ENCODE measurements at places on chromosomes 1 and 21. TPM values are rescaled to one million over a fixed set of nuclear protein-coding genes. Genes with fewer than 3 reads are reported as not detected.

GRCh38 chr1:55707196-55707595 is 492.0 kb upstream of the USP24 start:
- DNase-seq = no peak

DNA sequence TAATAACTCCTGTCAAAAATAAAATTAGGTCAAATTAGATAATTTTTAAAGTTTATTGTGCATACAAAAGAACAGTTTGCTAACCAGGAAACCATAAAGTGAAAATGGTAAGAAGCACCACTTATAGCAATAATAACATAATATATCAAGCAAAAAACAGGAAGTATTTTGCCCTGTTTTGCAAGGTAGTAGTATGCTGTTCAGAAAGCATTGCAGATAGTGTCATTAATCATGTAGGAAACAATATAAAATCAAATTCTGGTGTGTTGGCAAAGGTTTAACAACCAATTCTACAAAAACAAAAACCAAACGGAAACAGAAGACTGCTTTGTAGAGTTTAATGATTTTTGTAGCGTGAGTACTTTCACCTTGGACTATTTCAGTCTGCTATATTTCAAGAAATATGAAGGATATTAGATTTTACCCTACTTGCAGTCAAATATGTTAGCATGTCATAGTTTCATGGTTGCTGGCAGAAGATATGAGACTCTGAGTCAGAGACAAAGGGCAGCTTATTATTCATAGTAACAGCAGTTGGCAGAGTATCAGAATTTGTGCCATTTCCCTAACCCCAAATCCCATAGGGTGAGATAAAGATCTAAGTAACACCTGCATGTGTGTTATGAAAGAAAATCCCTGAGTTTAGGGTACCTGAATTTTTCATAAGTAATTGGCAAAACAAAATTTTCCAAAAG is 729.0 kb upstream of the BRINP3 start:
- no peak for DNase-seq

Gene PTGER3
- total RNA-seq = not detected

Gene FCRL2
- not detected for total RNA-seq

- DNase-seq = no peak
Observed at GRCh38 chr1:66332548-66332901, 201.4 kb upstream of the SGIP1 start.

GRCh38 chr1:228338521-228339051 is 68.0 kb downstream of the TRIM11 start:
- DNase-seq = peak; percentile 3

Gene PARS2
- total RNA-seq = 3.1 TPM

DNA sequence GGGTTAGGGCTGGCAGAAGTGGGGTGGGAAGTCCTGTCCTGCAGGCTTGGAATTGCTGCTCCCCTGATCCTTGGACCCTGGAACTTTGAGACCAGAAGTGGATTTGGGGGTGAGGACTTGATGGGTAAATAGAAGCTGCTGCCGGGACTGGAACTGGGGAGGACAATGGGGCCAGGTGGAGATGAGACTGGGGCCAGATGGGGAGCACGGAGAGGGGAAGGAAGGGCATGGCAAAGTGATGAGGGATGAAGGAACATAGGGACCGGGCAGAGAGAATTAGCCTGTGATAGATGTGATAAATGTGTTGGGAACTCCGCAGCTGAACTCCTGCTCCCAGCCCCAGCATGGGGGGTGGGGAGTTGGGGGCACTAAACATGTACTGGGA is 637 bp downstream of the NHLH1 start:
- no peak for DNase-seq

DNA sequence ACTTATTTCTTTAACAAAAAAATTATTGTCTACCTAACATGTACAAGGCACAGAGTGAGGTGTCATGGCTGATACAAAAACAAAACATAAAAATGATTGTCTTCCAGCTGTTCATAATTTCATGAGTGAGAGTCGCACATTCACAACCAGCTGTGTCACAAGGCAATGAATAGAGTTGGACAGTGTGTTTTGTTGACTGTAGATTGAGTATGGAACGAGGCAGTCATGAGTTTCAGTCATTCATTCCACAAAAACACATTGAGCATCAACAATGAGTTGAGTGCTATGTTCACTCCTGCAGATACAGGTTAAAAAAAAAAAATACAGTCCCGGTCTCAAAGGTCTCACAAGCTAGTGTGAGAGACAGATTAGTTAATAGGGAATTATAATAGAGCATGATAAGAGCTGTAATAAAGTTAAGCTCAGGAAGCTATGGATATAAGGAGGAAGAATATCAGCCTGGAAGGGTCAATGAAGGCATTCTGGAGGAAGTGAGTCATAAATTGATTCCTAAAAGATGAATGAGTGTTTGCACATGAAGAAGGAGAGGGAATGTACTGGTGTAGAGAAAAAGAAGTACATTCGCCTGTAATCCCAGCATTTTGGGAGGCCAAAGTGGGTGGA is 47.8 kb upstream of the ARHGAP29 start:
- DNase-seq = no peak

GRCh38 chr1:201427963-201428362 is 6.4 kb upstream of the TNNI1 start:
- no peak for DNase-seq

DNA sequence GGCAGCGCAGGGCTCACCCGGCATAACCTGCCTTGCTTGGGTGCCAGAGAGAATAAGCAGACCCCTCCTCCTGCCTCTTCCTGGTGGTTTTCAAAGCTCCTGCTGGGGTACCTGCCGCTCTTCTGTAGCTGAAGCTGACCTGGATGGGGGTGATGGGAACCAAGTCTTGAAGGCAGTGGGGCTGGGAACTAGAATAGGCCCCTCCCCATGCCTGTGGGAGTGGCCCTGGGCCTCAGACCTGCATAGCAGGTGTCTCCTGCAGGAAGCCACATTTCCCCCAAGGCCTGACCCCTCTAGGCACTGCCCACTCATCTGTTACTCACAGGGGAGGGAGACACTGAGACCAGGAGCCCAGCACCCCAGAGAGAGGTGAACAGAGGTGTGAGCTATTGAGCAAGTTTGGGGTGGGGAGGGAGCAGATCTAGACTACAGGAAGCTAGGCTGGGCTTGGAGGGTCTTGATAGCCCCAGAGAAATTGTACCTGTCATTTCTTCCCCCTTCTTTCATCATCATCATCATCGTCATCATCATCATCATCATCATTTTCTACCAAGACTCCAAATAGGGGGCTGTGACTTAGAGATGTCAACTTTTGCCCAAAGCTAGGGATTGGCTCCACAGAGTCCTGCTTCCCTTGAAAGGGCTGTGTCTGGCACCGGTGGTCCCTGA is 10.1 kb downstream of the PADI1 start:
- no peak for DNase-seq

Gene ATP5PB
- total RNA-seq = 324 TPM

GRCh38 chr21:38669186-38669585 is 136.5 kb upstream of the ETS2 start:
- DNase-seq = peak; percentile 22

Gene SPRR2G
- total RNA-seq = not detected

DNA sequence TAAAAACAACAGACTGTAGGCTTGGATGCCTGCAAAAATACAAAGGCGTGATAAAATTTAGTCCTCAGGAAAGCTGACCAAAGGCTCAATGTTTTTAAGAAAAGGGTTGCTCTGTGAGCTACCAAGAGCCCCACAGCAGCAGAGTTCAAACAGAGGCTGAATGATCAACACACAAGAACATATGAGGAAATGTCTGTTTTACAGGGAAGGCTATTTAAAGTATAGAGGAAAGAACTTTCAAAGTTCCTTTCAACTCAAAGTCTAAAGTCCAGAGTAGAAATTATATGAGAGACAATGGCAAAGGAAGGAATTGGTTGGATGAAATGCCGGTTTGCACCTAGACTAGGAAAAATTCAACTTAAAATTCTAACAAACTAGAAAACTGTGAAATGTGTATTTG is 8.6 kb downstream of the CLSTN1 start:
- no peak for DNase-seq

Gene THEM5
- not detected for total RNA-seq

Gene BARHL2
- not detected for total RNA-seq

DNA sequence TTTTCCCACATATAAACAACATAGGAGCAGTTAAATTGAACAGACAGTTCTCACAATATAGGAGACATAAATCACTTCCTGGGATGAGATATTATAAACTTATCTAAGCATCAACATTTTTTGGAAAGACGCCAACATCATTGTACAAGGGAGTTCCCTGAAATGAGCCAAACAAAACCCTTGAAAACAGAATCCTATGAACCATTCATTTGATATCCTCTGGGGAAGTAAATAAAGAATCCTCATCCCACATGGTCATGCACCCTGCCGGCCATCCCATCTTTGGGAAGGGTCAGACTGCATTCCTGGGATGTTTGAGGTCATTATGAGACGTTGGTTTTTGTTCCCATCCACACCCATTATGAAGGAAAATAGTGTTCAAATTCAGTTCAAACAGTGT is 111.8 kb upstream of the USP25 start:
- DNase-seq = no peak

Gene C1orf141
- total RNA-seq = not detected

- no peak for DNase-seq
Observed at GRCh38 chr1:227885648-227886502, 61.9 kb downstream of the WNT9A start.

GRCh38 chr1:230186874-230187273 is 119.8 kb downstream of the GALNT2 start:
- DNase-seq = peak; percentile 12

DNA sequence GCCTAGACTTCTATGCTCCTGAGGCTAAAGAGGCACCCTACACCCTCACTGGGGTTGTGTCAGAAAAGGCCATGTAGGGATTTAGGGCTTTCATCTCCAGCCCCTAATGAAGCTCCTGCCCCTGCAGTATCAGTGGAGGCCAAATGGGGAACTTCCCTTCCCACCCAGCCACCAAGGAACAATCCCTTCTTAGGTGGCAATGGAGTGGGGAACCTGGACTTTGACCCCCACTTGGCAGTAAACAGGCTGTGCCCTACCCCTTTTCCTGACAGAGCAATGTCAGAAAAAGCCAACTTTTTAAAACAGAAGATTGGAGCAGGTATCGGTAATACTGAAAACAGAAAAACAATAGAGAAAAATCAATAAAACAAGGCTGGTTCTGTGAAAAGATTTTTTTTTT is 35.5 kb upstream of the SLC19A2 start:
- no peak for DNase-seq

- no peak for DNase-seq
Observed at GRCh38 chr1:5949085-5949760, 43.0 kb downstream of the NPHP4 start.

DNA sequence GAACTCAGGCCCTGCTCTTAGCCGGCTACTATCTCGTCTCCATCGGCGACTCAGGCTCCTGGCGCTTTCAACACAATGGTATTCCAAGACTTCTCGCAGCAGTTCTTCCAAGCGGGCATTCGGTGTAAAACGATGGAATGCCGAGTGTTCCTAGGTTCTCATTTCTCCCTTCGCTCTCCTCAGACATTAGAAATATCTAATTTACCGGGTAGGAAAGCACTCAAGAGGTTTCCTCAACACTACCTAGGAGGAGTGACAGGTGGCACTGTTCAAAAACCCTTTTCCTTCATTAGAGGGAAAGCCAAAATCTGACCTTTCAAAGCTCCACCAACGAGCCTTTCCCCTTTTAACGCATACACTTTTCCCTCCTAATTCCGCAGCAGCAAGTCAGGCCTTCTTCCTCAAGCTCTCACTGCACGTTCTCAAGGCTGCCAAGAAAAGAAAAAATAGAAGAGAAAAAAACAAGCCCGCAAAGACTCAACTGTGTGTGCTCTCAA is 601 bp downstream of the UBE2G2 start:
- DNase-seq = peak; percentile 40

DNA sequence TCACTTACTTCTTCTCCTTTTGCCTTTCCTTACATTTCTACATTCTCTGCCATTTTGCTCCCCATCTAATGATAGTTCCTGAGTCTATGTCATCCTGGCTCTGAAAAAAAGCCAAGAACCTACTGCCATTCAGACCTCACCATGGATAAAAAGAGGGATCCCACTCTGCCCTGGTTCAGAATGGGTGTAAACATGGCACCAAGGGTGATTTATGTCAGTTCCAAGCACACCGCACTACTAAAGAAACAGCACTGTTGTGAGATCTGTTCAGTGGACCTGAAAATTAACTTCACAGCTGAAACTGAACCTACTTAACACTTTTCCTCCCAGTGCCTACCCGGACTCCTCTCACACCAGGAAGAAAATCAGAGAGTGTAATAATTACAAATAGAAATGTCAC is 72.3 kb upstream of the NTPCR start:
- no peak for DNase-seq

GRCh38 chr1:118504221-118504644 is 319.2 kb upstream of the SPAG17 start:
- no peak for DNase-seq

DNA sequence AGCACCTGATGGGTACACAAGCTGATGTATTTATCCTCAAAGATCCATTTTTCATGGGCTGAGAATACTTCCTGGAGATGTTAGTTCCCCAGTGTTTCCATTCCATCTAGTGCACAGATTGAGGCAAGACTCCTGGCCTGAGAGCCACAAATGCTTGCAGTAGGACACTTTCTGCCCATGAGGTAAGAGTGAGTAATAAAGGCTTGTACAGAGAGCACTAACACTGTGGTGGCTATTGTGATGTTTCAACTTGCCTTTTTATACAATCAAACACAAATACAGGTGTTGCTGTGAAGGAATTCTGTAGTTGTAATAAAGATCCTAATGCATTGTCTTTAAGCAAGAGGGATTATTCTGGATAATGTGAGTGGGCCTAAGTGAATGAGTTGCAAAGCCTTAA is 186.1 kb upstream of the ADAMTS5 start:
- no peak for DNase-seq

Gene TXLNA
- 84.3 TPM for total RNA-seq

- DNase-seq = peak; percentile 87
Observed at GRCh38 chr1:226001963-226002666, 3.0 kb upstream of the SDE2 start.

Gene NBPF4
- not detected for total RNA-seq

GRCh38 chr1:1937061-1937460 is 18.0 kb upstream of the TMEM52 start:
- no peak for DNase-seq

DNA sequence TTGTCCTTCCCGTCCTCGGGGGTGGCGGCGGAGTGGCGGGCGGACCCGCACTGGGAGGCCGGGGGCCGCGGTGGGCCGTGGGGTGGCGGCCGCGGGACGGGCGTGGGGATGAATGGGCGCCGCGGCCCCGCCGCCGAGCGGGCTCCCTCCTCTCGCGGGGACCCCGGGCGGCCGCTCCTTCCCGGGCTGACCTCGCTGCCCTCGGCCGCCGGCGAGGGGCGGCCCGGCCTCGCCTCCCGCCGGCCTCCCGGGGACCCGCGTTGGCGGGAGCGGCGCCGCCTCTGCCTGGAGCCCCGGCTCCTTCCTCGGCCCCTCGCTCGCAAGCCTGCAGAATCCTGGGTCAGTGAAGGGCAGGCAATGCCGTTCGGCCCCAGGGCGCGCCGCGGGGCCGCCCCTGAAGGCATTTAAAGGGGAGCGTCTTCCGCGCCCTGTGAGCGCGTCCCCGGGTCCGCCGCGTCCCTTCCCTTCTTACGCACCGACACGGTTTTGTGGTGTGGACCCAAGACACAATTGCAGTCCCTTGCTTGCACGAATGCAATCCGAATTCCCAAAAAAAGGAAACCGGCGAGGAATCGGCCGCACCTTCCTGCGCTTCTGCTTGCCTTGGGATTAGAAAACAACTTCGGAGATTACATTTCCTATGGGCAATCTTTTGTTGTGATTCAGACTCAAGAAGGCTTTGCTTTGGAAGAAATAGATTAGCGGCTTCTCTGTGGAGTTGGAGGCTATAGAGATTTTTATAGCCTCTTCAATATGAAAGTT is 776 bp downstream of the ITSN1 start:
- peak; percentile 10 for DNase-seq

Gene SH2D5
- 0.29 TPM for total RNA-seq

Measured in activated naive CD4-positive, alpha-beta T cell treated with anti-CD3 and anti-CD28 coated beads for 36 hours (primary cell).